Stimulated activated CD4-positive, alpha-beta T cell treated with anti-CD3 and anti-CD28 coated beads, Interleukin-15, amount 100 ng/mL, for 24 hours (primary cell): ENCODE measurements at places on chromosomes 5 and 9.

DNA sequence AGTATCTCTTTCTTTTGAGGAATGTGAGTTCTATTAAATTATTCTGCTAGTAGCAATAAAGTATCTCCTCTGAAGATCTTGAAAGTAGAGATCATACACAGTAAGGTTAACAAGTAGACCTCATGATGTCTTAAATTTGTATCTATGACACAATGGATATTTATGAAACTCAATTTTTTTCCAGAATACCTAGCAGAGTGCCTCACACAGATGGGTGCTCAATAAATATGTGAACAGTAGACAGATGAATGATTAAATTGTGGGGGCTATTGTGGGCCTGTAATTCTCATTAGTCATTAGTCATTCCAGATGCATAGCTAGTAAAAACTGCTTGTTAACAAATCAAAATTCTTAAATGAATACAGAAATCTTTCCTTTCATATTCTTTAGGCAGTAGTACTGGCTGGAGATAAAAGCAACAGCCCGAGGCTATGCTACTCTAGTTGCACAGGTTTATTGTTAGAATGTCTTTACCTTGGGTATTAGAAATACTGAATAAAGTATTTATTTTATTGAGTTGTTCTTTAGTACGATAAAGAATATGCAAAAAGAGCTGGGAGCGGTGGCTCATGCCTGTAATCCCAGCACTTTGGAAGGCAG, 22.0 kb downstream of the CHD1 start:
- no peak for DNase-seq

DNA sequence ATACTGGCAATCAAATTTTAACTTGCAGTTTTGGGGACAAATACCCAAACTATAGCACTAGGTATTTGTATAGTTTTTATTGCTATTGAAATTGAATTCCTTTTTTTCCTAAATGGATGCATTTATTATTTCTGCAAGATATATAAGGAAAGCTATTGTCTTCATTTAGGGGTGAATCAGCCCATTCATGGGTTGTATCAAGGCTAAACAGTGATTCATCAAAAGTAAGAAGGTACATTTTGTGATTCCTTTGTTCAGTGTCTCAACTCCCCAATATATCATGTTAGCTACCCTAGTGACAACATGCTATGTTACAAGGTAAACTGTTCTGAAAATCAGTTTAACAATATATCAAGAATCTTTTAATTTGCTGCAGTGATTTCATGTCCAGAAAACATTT, 185.7 kb downstream of the PLK2 start:
- no peak for DNase-seq

- no peak for DNase-seq
Measured at GRCh38 chr5:65809817-65810531, 88.0 kb downstream of the NLN start.

GRCh38 chr9:37818849-37819248, 18.3 kb downstream of the DCAF10 start:
- no peak for DNase-seq

GRCh38 chr9:120901755-120902568, 24.6 kb downstream of the TRAF1 start:
- no peak for DNase-seq

GRCh38 chr5:8647111-8647510, 778.2 kb downstream of the MTRR start:
- no peak for DNase-seq

GRCh38 chr5:52757527-52757926, 30.2 kb upstream of the ITGA1 start:
- no peak for DNase-seq

- no peak for DNase-seq
Measured at GRCh38 chr5:80707645-80708044, 52.9 kb upstream of the DHFR start.

DNA sequence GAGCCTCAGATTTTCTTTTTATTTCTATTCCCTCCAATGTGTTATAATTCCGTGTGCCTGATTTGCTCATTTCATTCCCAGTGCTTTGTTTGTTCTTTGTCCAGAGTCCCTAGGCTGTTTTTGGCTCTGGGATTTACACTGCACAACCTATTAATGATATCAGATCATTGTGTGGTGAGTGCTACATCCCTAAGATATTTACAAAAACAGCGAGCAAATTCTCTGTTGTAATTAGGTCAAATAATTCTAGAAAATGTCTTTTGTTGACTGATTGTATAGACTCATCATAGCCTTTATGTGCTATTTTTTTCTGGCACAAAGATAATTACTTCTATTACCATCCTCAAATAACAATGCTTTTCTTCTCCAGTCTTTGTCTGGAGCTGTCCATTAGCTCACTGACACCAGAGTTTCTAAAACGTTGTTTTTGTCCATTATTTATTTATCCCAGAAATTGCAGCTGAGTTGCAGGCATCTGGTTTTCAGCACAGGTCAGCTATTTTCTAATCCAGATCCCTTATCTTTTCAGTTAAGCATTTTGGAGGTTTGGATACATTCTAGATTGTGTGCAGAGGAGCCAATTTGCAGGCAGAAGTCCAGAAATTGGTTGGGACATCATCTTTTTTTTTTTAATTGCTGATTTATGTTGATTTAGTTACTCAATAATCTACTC, 379.9 kb upstream of the DMAC1 start:
- no peak for DNase-seq

DNA sequence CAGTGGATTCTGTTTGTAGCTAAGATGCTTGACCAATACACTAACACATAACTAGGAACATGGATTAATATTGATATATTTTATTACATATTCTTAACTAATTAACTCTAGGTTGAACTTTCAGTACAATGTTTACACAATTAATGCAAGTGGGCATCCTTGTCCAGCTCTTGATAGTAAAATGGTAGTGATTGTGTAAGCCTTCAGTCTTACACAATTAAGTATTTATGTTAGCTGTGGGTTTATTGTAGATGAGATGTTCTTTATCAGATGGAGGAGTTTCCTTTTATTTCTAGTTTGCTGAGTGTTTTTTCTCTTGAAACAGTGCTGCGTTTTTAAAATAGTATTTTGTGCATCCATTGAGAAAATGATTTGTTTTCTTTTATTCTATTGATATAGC, 1210.8 kb downstream of the CDH12 start:
- DNase-seq, result no peak

DNA sequence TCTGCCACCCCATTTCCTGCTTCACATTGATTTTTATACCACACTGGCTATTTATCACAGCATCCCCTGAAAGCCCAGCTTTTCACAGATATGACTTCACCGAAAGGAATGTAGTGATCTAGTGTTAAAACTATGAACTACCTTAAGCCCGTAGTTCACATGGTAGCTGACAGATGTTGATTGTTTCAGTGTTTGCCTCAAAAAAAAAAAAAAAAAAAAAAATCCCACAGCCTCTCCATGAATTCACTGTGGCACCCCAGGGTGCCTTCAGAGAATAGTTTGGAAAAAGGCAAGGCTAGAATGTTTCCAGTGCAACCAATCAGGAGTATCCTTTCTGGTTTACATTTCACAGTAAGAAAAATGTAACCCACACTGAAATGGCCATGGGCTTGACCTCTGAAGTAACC, 37.1 kb downstream of the GLIS3 start:
- DNase-seq, result no peak

- DNase-seq, result no peak
Measured at GRCh38 chr5:6899221-6899620, 186.0 kb downstream of the TENT4A start.

GRCh38 chr5:129748913-129749880, 1.3 kb downstream of the MINAR2 start:
- no peak for DNase-seq

GRCh38 chr5:18375641-18376040, 741.4 kb downstream of the TAF11L14 start:
- DNase-seq, result no peak

GRCh38 chr5:120901199-120901598, 437.1 kb downstream of the PRR16 start:
- DNase-seq, result no peak

DNA sequence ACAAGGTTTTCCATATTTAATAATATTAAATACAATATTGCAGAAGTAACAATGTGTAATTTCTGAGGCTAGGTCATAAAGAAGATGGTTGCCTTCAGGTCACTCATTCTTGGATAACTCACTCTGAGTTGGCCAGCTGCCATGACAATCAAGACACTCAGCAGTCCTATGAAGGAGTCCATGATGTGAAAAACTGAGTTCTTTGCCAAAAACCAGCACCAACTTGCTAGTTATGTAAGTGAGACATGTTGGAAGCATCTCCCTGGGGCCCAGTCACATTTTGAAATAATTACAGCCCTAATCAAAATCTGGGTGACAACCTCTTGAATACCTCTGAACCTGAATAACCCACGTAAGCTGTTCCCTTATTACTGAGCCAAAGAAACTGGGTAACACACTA, 453.2 kb downstream of the CDH18 start:
- no peak for DNase-seq

DNA sequence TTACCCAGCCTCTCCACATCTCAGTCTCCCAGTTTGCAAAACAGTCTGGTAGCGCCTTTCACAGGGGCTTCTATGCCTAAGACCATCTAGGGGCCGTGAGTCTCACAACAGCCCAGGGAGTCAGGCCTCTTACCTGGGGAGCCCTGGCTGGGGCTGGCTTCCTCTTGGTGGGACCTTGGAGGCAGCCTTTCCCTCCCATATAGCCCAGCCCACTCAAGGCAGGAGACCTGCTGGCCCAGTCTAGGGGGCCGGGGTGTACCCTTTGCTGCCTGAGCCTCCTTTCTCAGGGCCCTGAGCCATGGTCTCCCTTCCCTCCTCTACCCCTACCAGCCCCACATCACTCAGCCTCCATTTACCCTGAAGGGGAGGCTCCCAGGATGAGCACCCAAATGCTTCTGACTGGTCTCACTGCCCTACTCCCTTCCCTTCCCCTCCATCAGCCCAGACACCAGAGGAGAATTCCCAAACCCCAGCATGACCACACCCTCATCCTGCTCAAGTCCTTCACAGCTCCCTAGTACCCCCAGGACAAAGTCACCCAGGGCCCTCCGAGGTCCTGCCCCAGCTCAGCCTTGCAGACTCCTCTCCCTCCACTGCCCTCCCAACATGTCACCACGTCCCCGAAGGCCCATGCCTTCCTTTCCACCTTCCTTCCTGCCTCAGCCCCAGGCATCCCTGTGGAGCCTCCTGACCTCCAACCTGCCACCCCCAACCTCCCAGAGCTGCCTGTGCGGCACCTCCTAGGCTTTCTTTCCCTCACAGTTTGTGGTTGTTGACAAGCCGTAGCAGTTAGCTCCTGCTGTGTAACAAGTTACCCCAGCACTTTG, 55.3 kb downstream of the BARX1 start:
- no peak for DNase-seq

DNA sequence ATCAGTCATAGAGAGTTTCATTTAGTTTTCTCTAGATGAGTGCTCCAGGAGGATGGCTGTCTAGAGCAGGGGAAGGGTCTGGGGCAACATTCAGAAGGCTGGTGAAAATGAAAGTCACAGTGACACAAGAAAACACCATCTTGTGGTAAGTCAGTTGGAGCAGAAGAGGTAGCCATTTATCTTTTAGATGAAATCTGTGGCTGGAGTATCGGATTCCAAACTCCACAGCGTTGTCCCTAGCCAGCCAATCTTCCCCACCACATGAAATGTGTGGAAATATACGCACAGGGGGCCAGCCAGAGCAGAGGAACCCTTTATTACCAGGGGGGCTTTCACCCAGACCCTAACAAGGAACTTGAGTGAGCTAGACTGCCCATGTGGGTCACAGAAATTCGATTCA, 15.9 kb upstream of the TNFAIP8 start:
- DNase-seq, result no peak

GRCh38 chr5:155307229-155307628, 293.7 kb downstream of the KIF4B start:
- DNase-seq, result no peak

- no peak for DNase-seq
Measured at GRCh38 chr5:76413746-76414145, 10.7 kb downstream of the IQGAP2 start.

DNA sequence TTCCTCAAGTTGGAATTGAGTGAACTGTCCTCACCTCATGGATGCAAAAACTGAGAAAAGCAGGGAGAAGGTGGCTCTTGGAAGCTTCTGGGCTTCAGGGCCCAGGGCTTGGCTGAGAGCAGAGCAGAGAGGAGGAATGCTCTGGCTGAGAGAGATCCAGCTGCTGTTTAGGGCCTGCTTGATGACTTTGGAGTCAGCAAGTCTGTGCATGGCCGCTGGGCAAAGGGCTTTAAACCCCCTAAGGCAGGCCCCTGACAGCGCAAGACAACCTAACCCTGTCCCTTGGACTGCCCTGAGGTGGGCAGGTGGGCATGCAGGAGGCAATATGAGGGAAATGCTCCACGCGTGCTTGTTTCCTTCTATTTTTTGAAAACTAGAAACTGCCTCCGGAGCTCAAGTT, 8.6 kb downstream of the STC2 start:
- no peak for DNase-seq

DNA sequence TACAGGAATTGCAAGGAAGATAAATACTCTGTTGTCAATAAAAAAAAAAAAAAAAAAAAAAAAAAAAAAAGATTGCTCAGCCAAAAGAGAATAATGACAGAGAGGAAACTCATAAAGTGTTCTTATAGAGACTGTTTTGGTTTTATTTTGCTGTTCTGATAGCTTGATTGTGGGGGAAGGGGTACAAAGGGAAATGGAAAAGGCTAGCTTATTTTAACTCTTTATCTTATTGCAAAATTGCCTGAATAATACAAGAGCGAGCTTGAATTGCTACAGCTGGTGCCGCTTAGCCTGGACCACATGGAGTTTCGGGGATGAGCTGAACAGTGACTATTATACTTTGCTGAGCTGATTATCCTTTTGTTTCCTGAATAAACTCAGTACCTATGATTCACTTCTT, 31.0 kb upstream of the SHISAL2B start:
- no peak for DNase-seq

- no peak for DNase-seq
Measured at GRCh38 chr5:175856408-175857100, 14.8 kb upstream of the CPLX2 start.

GRCh38 chr5:178426326-178427130, 163.7 kb downstream of the COL23A1 start:
- DNase-seq, result no peak

DNA sequence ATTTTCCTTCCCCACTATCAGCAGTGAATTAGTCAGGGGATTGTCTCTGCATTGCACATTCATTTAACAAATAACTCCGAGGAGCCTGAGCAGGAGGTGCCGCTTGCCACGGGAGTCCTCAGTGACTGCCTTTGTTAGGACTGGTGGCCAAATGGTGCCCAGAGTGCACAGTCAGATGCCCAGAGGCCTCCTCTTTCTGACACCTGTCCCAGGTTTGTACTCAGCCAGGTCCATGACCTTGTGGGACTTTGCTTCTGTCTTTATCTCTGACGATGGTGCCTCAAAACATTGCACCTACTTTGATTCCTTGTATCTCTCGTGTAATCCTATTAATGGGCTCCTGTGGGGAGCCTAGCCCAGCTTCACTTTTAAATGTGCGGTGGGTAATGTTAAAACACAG, 4.3 kb downstream of the SRD5A1 start:
- no peak for DNase-seq

DNA sequence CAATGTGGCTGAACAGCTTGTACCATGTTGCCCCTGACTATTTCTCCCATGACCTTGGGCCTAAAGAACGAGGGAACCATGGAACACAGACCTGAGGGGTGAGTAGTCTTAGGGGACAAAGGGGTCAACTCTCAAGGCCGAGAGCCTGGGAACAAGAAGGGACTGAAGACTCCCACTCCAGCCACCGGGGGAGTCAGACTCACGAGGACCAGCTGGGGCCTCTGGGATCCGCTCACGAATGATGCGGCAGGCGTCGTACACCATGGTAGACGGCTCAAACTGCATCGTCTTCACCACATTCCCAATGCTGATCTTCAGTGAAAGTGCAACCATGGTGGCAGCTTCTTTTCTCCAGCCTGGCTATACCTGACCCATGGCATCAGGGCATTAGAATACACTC, 6.6 kb downstream of the TLN1 start:
- no peak for DNase-seq
